CD4-positive, alpha-beta T cell treated with Interleukin-15 for 1 hour (primary cell): ENCODE measurements at places on chromosomes 2 and 18.

- DNase-seq, result no peak
These were observed 126.0 kb downstream of the NXPH2 start for GRCh38 chr2:138654146-138654545.

DNA sequence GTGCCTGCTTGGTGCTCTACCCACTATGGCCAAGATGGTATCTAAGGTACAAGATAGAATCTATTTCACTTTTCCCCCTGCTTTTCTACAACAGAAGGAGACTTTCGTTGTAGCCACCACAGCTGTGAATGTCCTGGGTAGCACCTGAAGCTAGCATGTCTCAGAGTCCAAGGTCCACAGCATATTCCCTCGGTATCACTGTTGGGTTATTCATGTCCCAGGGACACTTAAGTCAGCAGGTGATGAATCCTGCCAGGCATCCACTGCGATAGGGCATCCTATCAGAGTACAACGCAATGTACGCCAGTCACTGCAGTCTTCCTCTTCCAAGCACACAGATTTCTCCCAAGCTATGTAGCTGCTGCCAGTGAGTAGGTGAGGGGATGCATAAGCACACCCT, 129.1 kb upstream of the LINC00305 start:
- DNase-seq, result no peak

DNA sequence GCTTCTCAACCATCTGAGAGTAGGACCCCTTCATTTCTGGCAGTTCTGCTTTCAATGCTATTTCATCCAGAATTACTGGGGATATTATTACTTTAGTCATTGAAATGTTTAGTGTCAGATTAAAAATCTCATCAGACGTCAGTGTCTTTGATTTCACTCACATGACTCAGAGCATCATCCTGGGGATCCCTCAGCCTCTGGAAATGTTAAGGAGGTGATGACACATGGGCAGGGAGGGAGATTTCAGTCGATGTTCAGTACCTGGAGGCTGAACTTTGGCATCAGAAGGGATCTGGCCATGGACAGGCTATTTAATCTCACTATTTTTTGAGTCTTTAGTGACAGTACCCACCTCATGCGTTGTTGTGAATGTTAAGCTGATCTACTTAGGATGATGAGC, 39.1 kb downstream of the OSBPL6 start:
- no peak for DNase-seq

DNA sequence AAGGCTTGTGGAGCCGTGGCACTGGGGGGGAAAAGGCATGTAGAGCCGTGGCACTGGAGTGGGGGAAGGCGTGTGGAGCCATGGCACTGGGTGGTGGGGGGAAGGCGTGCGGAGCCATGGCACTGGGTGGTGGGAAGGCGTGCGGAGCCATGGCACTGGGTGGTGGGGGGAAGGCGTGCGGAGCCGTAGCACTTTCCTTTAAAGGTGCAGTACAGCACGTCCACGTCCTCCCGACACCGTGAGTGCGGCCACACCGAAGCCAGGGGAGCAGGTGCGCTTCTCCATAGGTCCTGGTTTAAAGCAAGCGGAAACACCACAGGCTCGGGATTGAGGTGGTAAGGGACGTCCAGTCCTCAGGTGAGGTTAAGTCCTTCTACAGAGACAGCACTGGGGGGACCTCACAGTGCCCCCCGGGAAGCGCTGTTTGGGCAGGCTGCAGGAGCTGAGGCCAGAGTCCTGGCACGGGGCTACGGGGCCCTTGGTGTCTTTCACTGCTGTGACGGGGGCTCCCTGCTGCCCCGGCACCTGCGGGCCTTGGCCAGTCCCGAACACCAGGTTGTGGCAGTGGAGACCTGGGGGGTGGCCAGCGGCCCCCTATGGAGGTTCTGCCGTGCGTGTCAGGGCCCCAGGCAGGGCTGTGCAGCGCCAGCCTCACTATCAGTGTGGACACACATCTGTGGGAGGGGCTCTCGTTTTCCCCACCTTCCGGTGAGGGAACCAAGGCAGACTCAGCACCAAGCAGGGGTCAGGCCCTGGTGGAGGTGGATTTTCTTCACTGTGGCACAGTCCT, 93.0 kb upstream of the CTDP1 start:
- peak; percentile 9 for DNase-seq

- DNase-seq, result no peak
These were observed 170.5 kb downstream of the ANKRD44 start for GRCh38 chr2:197140045-197140444.

- DNase-seq, result no peak
These were observed 169.5 kb upstream of the MAP3K20 start for GRCh38 chr2:172905937-172906811.

DNA sequence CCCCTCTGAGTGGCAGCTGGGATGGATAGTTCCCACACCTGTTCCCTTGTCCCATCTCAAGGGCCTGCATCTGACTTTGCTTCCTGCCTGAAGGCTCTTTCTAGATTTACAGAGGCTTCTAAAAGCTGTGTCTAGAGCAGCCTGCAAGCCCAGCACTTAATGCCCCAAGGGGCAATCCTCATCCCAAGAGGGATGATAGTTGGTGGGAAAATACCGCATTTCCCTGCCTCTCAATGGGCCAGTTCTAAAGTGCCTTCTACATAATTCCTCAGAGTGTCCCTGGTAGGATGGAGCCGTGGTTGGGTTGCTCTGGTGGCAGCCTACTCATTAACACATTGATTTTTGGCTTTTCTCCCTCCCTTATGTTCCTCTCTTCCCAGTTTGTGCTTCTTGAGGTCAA, 29.5 kb downstream of the LAMA3 start:
- no peak for DNase-seq

DNA sequence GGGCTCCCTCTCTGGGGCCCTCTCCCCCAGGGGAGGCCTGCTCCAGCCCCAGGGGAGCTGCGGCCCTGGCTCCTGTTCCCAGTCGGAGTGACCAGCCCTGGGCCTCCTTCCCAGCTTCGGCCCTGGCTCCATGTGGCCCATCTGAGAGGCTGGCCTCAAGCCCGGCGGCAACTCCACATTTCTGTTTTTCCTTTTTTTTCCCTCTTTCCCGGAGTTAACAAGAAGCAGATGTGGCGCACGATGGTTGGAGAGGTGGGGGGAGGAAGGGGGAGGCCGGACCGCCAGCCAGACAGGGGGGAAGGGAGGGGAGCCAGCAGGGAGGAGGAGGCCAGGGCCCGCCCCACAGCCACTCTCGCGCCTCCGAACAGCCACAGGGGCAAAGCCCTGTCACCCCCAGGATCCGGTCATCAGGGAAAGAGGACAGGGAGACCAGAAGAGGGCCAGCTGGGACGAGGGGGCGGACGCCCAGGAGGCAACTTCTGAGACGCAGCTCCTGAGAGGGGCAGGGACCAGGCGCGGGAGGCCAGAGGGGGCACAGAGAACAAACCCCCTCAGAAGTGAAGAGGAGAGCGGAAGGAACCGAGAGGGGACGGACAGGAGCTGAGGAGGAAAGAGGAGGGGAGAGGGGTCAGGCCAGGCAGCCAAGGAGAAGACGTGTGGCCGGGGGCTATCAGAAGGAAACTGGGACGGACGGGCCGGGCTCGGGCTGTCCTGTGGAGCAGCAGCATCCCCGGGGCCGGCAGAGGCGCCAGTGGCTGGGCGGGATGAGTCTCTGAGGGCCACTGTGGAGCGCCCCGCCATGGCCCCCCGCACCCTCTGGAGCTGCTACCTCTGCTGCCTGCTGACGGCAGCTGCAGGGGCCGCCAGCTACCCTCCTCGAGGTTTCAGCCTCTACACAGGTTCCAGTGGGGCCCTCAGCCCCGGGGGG, at the start of gene EMILIN1:
TSS of gene EMILIN1 (plus strand) at position 349 of the 928 bp plus-strand sequence. CDS start at position 800, 451 bp downstream.
- no peak for DNase-seq

DNA sequence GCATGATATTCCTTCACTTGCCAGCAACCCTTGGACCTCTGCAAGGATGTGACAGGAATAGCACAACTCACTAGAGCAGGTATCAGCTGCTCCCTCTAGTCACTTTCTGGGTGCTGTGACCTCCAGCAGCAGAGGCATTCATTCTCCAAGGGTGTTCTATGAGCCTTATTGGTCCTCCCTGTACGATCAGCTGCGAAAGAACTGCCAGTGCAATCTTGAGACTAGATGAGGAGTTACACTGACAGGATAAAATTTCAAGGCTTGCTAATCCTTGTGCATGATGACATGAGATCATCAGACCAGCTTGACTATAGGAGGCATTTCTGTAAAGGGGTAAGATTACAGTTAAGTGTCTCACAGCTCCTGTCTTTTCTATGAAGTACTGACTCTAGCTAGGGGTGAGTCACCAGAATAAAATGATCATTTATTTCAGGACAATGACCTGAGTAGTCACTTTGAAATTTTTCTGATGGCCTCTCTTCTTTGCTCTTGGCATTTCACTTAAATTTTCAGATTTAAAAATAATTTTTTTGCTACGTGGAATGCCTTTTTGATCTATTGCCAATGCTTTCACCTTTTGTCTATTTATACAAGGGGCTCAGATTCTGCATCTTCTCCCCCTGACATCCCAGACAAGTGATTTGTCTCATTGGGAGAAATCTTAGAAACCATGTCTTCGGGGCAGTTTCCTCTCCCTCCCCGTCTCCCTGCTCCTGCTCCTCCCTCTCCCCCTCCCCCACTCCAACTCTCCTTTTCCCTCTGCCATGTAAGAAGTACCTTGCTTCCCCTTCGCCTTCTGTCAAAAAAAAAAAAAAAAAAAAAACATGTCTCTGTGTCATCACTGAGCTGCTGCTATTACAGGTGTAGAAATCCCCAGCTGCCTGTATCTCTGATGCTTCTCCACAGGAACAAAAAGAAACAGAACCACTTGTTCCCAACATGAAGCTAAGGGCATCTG, 49.2 kb upstream of the FRZB start:
- no peak for DNase-seq

GRCh38 chr2:86357392-86357963, 20.1 kb upstream of the REEP1 start:
- DNase-seq, result no peak
